HFFc6 (cell line): ENCODE measurements at places on chromosomes 4 and X. TPM values are rescaled to one million over a fixed set of nuclear protein-coding genes. Genes with fewer than 3 reads are reported as not detected.

DNA sequence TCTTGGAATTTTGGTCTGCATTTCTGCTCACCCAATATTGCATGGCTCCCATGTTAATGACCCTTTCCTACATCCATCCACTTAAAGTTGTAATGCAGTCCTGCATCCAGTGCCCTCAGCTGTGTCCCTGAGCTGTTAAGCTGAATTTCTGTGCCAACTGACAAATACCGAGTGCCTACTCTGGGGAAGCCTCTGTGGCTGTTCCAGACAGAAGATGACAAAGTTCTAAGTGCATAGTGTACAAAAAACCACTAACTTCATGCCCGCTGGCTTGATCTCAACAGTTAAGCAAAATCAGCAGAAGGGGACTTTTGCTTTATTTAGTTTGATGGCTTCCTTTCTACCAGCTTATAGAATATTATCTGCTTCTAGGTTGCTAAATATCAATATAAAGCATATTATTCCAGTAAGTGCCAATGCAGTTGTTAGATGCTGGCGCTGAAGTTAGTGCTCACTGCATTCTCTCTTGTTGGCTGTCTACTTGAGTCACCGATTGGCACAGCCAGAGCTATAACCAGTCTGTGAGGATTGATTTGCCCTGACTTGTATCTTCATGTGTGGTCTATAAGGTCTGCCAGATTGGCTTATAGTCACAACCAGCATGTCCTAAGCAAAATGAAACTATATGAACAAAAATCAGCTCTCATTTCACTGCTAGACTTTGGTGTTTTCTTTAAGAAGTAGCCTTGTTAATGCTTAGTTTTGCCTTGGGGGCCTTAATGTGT, 98.9 kb downstream of the KLHL8 start:
- no peaks in the 10 kb centered on the region for H3K27me3 ChIP-seq
- DNase-seq, result no peak
- H3K27ac ChIP-seq, result no peak overlapping the region

DNA sequence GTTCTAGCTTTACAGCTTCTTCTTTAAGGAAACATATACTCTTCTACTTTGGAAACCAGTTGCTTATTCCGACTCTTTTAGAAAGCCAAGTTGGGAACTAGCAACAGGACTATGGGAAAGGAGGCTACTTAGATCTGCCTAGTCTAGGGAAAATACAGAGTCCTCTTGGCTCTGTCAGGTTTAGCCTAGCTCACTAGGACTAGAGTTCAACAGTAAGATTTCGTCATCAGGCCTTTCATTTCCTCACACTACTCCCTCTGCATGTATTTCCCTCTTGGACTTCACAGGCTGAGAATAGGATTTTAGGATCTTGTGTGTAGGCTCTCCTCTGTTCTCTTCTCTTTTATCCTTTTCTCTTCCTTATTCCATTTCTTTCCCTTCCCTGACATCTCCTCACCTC, 409.8 kb downstream of the AR start:
- no peaks in the 10 kb centered on the region for H3K36me3 ChIP-seq
- no peaks in the 10 kb centered on the region for H3K4me1 ChIP-seq
- H3K27me3 ChIP-seq, result no peaks in the 10 kb centered on the region

GRCh38 chr4:98574816-98575215, 83.6 kb downstream of the TSPAN5 start:
- no peak overlapping the region for H3K27ac ChIP-seq
- H3K36me3 ChIP-seq, result peaks cover 41% of the 10 kb centered on the region
- H3K27me3 ChIP-seq, result peaks cover 4% of the 10 kb centered on the region; the same call in 1 of the 2 replicates

DNA sequence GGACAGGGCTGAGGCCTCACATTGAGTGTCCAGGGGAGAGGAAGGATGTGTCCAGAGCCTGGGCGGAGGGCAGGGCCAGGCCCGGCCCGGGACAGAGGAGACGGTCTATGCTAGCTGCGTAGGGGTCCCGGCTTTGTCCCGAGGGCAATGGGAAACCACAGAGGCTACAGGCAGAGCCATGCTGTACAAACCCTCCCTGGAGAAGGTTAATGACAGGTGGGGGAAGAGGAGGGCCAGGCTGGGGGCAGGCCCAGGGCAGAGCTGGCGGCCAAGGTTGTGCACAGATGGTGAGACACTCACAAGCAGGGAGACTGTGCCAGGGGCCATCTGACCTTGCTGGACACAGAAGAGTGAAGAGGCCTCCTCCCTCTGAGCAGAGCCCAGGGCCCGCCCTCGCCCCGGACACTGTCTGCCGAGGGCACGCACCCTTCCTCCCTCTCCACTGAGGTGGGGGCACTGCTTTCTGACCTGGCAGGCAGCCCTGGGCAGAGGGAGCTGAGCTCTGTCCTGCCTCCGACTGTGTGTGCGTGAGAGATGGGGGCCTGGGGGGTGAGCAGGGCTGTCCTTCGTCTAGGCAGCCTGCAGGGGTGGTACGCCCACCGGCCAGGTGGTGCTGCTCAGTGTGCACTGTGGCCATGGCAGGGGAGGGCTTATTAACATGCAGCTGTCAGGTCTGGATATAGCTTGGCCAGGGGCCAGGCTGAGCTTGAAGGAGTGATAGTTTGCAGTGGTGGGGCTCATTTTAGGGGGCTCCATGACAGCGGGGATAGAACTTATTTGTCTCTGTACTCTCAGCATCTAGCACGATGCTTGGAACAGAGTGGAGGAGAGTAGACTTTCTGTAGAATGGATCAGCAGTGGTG, 75.7 kb upstream of the LRPAP1 start:
- no peak overlapping the region for H3K4me3 ChIP-seq
- no peak for DNase-seq
- no peak overlapping the region for H3K27ac ChIP-seq
- H3K36me3 ChIP-seq, result no peaks in the 10 kb centered on the region
- H3K4me1 ChIP-seq, result no peaks in the 10 kb centered on the region
- peaks cover 4% of the 10 kb centered on the region for H3K27me3 ChIP-seq

HNRNPD gene
- 155 to 237 TPM (median 197 TPM) in 3 replicates for total RNA-seq

NWD2 gene
- not detected in 3 replicates for total RNA-seq
